ENCODE measurements at places on chromosomes 1 and 21.
A peak's percentile ranks its signal among the peaks of the same experiment; 100 is the strongest.

- peak; percentile 35 for DNase-seq
Measured at GRCh38 chr1:109802136-109802900, 38.6 kb upstream of the EPS8L3 start.

DNA sequence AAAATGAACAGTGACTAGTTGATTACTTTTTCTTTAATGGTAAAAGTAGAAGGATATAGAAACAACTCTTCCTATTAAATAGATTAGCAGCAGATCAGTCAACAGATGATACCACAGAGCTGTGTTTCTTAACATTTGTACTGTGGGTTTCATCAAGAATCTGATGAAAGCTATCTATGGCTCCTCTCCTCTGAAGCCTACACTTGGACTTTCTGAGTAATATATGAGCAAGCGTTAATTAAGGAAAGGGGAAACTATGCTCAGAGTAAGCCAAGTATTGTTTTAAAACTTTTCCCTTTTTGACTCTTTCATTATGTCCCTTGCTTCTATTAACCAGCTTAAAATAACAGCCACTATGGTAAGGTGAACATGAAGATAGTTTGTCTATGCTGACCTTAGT, 10.8 kb downstream of the ARID4B start:
- DNase-seq: no peak

DNA sequence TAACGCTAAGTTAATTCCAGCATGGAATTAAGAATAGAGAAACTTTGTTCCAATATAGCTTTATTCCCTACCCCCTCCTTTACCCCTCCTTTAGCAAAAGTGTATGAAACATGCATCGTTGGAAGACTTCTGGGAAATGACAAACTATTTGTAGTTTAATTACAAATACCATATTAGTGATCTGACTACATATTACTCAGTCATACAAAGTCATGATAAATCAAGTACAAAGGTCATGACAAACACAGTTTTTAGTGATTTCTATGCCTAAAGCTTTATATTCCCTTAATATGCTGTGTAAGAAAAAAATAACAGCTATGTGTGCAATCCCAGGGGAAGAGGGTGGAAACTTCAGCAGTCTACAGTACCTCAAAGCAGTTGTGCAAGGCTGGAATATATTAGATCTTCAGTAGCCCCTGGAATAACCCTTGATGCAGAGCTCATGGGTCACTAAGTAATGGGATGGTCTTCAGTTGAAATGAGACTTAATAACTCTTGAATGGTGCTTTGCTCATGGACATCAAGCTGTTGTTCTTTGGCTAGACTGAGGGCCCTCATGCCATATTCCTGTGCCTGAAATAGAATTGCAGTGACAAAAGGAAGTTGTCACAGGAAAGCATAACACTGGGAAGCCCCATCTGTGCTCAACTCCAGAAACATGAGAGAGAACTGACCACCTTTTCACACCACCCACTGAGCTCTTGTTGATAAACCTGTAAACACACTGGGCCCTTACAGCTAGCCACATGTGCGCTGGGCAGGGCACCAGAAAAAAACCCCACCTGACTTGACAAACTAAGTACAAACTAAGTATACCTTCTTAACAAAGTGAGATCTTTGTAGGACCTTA, 25.3 kb downstream of the ZMYND12 start:
- DNase-seq: no peak

GRCh38 chr1:30763651-30764248, 6.2 kb upstream of the LAPTM5 start:
- no peak for DNase-seq

All from CD4-positive, alpha-beta T cell treated with Interleukin-1 beta for 1 hour (primary cell).